ENCODE measurements at places on chromosomes 11 and 22.

- DNase-seq, result no peak
Observed at GRCh38 chr22:27730641-27731433, 70.7 kb downstream of the MN1 start.

DNA sequence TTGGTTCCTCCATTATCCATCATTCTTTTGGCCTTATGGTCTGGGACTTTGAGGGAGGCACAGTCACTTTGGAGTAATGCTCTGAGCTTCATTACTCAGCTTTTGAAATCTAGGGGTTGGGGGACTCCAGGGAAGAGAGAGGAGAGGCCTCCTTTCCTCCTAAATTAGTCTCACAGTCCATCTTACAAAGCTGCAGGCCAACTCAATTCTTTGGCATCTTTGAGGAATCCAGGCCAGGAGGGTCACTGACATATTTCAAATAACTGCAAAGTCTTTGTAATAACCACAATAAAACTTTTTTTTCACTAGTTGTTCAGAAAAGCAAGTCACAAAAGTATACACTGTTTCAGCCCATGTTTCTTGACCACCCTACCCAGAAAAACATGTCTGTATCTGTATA, 73.3 kb upstream of the FAR1 start:
- DNase-seq, result no peak

GRCh38 chr22:24146791-24147353, 34.4 kb upstream of the SUSD2 start:
- DNase-seq, result no peak

- DNase-seq, result no peak
Observed at GRCh38 chr22:29703569-29704195, 16.1 kb upstream of the CABP7 start.

DNA sequence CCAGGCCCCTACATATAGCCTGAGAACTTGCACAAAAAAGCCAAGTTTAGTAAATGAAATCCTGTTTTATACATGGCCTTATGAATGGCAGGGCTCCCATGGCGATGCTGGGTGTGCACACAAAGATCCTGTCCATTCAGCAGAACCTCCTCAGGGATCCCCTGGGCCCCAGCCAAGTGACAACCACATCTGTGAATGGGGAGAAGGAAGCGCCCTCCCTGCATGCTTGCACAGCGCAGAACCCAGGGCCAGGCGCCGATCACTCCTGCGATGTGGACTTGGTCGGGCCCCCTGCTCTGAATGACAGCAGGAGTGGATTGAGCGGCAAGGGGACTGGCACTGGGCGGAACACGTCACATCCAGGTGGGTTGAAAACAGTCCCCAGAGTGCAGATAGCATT, 4.5 kb upstream of the CDC42EP2 start:
- peak; percentile 54 for DNase-seq

GRCh38 chr11:13111813-13112130, 102.7 kb downstream of the RASSF10 start:
- DNase-seq, result no peak

DNA sequence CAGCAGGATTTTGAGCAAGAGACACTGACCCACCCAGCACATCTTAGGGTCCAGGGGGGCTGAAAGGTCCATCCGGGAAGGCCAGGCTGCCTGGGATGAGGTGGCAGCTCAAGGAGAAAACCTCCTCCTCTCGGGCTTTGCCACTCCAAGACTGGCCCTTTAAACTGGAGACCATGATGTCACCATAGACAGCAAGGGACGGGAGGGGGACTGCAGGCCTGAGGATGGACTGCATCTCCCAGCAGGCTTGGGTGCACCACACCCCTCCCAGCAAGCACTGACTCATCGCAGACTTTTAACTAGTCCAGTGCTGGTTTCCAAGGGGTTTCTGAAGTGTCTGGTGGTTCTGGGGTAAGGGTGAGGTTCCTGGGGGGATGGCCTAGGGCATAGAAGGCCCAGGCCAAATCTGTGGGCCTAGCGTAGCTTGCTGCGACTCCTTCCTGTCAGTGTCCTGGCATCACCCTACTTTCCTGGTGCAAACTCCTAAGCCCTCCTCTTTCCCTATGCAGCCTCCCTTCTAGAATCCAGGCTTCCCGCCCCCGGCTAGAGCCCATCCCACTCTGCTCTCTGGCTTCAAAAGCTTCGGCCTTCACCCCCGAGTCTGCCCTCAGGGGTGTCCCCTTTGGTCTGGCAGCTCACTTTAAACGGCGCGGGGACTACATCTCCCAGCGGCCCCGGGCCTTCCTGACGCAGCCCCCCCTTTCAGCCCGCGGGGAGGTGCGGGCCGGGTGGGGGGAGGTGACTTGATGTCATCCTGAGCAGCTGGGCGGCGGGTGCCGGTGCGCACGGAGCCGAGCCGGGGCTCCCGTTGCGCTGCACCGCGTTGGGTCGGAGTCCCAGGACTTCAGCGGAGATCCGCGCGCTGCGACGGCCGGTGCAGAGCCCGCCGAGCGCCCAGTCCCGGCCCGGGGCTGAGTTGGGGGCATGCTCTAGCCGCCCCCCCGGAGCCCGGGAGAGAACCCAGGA, at the start of gene PPP2R5B:
Gene PPP2R5B (plus strand): TSS at position 746 of the 966 bp plus-strand sequence. CDS start 1,046 bp downstream, outside the sequence.
- DNase-seq, result peak; percentile 95

DNA sequence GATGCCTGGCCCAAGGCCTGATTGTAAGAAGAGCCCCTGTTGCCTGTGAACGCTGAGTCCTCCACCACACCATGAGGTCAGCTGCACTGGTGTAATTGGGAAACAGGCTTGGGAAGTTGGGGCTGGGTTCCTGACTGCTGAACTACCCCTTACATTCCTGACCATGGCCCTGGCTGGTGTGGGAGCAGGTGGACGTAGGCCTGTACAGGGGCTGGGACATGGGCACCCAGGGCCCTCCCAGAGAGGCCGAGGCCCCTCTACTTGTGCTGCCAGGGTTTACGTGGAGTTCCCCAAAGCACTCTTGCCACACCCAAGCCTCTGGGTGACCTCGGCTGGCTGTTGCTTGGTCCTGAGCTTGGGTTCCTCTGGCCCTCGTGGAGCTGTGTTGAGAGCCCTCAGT, 5.4 kb downstream of the RELT start:
- no peak for DNase-seq

DNA sequence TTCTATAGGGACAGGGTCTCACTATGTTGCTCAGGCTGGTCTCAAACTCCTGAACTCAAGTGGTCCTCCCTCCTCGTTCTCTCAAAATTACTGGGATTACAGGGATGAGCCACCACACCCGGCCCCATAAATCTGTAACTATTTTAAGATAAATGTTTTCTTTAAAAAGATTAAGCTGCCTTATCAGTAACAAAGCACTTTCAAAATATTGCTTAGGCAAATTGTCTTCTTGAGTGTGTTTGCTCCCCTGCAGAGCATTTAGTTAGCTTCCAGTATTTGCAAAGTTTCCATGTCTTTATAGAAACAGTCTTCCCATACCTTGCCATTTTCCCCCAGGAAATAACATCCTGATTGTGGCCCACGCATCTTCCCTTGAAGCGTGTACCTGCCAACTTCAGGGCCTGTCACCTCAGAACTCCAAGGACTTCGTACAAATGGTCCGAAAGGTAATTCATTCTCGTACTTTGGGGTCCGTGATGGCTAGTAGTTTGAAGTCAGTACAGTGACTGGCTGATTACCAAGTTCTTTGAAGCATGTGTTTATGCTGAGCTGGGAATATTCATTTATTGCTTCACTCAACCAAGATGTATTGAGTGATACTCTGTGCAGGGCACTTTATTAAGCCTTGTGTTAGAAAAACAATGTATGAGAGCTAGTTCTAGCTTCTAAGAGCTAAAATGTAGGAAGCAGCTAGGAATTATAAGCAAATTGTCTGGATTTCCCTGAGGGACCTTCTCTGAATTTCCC, 30.4 kb upstream of the CRTAM start:
- no peak for DNase-seq
